ENCODE measurements at places on chromosomes 3 and 15.

GRCh38 chr3:160217675-160218074 lies 7.5 kb upstream of the C3orf80 start:
- DNase-seq, result no peak

DNA sequence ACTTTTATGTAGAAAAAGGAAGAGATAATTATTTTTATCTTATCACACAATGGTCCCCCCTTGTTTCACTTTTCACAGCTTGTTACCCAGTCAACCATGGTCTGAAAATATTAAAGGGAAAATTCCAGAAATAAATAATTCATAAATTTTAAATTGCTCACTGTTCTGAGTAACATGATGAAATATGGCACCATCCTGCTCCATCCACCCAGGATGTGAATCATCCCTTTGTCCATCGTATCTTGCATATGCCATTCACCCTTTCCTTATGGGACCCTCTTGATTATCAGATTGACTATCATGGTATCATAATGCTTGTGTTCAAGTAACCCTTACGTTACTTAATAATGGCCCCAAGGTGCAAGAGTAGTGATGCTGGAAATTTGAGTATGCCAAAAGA lies 43.7 kb downstream of the ANKRD28 start:
- peak; percentile 71 for DNase-seq

GRCh38 chr15:60795471-60795870 lies 316.5 kb upstream of the ICE2 start:
- DNase-seq, result no peak

GRCh38 chr15:90819850-90820249 lies 48.5 kb upstream of the FURIN start:
- DNase-seq, result no peak

GRCh38 chr3:45080824-45081223 lies 54.7 kb downstream of the CLEC3B start:
- no peak for DNase-seq

DNA sequence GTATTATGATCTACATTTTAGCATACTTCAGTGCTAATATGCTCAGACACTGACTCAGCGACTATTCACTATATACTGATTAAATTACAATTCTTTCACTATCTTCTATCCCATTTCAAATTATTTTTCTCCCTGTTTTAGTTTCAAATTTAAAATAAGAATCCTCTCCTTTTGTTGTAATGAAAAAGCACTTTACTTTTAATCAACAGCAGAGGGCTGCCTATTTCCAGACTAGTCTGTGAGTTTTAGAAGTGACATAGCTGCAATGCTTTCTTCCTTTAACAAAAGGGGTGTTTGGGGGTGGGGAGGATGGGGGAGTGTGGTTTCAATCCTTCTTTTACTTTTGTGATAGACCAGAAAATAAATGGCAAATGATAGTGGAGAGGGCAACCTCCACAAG lies 2.4 kb downstream of the NEDD4 start:
- peak; percentile 19 for DNase-seq

DNA sequence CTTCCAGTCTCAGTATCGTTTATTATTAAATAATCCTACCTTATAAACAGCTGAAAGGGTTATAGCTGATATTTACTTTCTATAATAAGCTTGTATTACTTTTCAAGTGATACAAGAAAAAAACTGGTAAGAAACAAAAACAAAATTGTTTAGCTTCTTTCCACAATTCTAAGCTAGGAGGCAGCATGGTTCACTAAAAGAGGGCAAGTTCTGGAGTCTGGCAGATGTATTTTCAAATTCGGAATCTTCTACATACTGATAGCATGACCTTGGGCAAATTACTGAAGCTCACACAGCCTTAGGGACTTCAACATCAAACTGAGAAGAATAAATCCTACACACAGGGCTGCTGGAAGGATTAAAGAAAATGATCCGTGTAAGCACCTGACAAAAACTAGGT lies 15.4 kb downstream of the C15orf62 start:
- DNase-seq, result no peak

DNA sequence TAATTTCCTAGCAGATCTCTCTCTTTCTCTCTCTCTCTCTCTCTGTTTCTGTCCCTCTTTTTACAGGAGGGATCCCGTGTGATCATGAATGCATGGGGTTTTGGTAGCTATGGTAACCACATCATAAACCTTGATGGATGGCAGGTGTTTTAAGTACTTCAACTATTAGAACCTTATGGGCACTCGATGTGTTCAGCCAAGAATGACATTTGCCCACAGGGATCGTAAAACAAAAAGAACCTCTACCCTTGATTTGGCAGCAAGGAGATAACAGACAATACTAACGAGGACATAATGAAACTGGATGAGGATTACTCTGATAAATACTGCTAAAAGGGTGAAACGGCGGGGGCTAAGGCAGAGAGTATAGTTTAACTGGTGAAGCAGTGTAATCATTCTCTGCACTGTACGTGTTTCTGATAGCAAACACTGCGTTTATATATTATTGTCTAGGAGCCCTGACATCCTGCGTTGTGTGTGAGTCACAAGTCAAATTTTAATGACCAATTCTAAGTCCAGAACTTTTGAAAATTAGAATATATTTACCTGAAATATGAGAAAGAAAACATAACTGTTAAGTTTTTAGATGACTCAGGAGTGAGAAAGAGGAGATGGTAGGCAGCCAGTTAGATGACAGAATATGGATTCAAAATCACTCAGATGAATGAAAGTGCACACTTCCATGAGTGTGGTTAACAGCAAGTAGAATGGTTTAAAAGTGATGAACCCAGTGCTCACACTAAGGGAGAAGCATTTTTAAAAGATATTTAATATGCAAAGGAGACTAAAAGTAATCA lies 80.3 kb downstream of the OTOL1 start:
- no peak for DNase-seq

- DNase-seq, result no peak
Measured at GRCh38 chr15:28043691-28044091, 55.4 kb downstream of the OCA2 start.

DNA sequence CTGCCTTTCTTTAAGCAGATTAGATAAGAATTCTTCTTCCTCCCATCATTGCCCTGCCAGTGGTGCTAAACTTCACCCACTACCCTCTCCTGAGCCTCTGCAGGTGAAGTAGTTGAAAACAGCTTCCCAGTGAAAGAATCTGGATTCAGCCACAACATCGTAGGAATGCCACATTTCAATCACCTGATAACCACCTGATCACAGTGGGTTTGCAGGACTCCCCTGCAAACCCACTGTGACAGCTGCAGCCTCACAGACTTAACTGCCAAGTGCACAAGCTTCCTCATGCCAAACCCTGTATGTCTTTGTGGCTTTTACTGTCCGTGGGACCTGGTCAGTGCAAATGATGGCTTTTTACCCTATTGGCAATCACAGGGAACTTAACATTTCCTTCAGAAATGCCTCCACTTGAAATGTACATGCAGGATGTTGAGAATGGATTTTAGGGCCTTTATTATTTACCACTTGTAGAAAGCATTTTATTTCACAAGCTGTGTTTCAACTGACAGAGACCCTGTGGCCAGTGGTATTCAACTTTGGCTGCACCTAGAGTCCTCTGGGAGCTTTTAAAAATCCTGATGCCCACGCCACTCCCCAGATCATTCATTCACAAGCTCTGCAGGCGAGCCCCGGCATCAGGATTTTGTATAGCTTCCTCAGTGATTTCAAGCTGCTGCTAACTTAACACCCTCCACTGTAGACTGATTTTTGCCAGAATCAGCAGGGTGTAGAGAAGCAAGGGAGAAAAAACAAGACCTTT lies 49.1 kb downstream of the OXNAD1 start:
- no peak for DNase-seq

- DNase-seq, result peak; percentile 75
Measured at GRCh38 chr15:68333775-68334470, 56.4 kb downstream of the FEM1B start.

DNA sequence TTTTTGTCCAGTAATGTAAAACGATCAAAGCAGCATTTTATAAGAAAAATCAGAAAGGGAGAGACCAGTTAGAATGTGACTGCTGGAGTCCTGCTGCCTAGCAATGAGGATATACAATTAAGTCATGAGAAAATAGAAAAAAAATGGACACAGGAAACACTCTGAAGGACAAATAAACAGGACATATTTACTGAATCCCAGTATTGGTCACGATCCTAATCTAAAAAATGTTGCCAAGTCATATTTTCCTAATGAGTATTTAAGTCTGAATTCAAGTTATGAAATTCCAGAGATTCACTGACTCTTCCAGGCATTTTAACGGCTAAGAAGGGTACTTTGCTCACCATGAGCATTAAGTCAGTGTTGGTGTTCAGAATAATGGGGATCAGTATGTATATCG lies 154.3 kb upstream of the CCDC54 start:
- DNase-seq, result peak; percentile 84

DNA sequence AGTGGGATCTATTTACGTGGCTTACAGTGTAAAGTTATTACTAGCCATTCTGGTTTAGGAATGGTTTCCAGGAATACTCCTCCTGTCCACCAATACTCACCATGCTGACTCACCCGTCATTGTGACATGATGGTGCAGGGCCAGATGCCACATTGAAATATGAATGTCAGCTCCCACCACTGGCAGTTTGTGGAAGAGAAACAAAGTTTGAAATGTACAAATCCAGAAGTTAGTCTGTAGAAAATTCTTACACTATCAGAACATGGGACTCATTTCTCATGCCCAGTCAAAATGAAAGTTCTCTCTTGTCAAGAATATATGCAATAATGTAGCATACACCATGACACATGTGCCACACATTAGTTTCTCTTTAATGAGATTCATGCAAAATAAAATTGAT lies 14.4 kb upstream of the TSPAN3 start:
- peak; percentile 69 for DNase-seq

GRCh38 chr3:7879572-7879971 lies 622.1 kb upstream of the LMCD1 start:
- no peak for DNase-seq
